ENCODE measurements at places on chromosomes 12 and 14. TPM values are rescaled to one million over a fixed set of nuclear protein-coding genes. Genes with fewer than 3 reads are reported as not detected.
A peak's percentile ranks its signal among the peaks of the same experiment; 100 is the strongest.

Gene PLEKHG7
- not detected for total RNA-seq

Gene CLEC4C
- not detected for total RNA-seq

Gene ART4
- not detected for total RNA-seq

Gene DTD2
- 29.0 TPM for total RNA-seq

Gene PIP4P1
- total RNA-seq, result 43.4 TPM

Gene PRPF40B
- total RNA-seq, result 10.9 TPM

Gene TTC6
- total RNA-seq, result not detected

Gene STAC3
- 1.4 TPM for total RNA-seq

DNA sequence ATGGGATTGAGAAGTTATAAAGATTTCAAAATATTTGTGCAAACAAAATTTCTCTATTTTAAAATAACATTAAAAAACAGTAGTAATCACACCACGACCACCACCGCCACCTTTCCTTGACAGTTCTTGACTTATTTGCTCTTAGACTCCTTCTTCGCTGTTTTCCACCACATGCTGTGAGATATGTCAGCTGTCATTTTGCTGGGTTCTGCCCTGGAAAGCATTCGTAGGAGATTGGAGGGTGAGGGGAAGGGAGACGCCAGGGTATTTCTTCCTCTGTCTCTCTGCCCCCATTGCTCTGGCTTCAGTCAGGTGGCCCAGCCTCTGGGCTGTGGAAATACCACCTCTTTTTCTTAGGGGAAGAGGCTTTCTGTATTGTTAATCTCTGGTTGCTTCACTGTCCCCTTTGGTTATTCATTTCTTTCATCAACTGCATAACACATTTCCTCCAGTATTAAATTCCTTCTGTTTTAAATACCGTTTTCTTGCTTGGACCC is 186.2 kb downstream of the NEDD1 start:
- no peak for DNase-seq

- no peak for DNase-seq
These were observed 3.3 kb downstream of the CINP start for GRCh38 chr14:102359341-102359740.

GRCh38 chr14:24411443-24412389 is 12.9 kb downstream of the NYNRIN start:
- no peak for DNase-seq

- no peak for DNase-seq
These were observed 36.4 kb upstream of the HNF1A start for GRCh38 chr12:120941846-120942405.

DNA sequence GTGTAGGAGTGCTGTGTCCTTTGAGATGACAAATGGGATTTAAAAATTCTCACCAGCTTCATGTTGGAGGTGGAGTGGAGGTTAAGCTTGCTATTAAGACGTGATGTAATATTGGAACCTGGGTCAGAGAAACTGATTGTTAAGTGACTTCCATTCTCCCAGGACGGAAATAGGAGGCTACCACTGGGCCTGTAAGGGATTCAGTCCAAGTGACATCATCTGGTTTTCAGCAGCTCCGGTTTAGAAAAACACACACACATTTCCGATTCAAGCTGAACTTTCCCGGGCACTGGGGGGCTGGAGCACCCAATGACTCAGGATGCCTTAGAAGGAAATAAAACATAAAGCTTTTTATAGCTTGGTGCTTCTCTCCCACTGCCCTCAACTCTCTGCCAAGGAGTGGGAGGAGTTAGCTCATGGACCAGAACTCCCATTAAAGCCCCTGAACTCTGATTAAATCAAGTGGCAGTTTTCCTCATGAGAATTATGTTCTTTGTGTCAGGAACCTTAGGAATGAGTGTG is 12.4 kb downstream of the CALM1 start:
- no peak for DNase-seq

DNA sequence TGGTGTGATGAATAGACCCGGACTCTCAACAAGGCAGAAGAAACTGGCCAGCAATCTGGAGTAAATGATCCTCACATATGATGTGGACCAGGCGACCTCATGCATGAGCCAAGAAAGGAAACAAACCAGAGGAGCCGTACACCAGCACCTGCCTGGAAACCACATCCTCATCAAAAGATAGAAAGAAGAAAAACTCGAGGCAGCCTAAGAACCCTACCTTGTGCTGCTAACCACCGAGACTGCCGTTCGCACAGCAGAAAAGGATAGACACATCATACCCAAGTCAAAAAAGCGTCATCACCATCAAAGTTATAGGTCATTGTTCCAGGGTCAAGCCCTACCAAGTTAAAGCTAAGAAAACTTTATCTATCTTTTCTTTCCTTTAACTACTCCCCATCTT is 66.7 kb downstream of the RESF1 start:
- DNase-seq, result peak; percentile 12

DNA sequence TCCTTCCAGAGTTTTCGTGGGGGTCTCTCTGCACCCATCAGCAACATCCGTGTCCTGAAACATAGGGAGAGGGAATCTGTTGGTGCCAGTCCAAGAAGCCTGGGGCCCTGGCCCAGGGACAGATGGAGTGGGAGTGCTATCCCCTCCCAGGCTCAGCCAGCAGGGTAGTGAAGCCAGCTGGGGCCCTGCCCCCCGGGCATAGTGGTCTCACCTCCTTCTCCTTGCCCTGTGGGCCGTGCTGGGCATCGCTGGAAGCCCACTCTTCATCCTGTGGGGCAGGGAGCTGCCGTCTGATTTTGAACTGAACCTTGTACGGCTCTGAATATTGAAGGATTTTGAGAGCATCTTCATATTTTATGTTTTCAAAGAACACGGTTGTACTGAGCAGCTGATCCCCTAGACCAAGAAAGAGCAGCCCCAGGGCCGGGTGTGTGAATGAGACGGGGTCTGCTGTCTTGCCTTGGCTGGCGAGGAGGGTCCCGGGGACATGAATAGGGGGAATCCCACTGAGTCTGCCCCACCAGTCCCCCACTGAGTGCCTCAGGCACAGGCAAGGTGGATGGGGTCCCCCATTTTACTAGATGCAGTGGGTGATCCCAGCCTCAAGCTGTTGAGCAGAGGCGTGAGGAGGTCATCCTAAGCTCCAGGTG is 23.3 kb downstream of the AHNAK2 start:
- DNase-seq, result no peak

GRCh38 chr12:69991690-69992288 is 166.8 kb downstream of the MYRFL start:
- DNase-seq, result no peak

DNA sequence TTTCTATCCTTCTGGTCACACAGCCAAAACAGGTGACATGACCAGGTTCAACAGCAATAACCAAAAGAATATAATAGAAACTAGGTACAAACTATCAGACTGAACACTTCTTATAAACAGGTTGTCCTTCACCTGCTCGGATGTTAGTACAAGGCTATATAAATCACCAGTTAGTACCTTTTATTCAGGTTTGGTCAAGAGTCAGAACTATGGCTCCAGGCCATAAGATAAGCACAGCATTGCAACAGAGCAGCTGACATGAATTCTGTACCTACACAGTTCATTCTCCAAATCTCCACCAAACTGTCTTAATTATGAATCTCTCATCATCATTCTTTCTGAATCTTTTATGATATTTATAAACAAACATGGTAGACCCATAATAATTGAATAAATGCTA is 123.9 kb downstream of the DIO2 start:
- no peak for DNase-seq

- no peak for DNase-seq
These were observed 175.8 kb downstream of the TTC8 start for GRCh38 chr14:89000007-89000942.

DNA sequence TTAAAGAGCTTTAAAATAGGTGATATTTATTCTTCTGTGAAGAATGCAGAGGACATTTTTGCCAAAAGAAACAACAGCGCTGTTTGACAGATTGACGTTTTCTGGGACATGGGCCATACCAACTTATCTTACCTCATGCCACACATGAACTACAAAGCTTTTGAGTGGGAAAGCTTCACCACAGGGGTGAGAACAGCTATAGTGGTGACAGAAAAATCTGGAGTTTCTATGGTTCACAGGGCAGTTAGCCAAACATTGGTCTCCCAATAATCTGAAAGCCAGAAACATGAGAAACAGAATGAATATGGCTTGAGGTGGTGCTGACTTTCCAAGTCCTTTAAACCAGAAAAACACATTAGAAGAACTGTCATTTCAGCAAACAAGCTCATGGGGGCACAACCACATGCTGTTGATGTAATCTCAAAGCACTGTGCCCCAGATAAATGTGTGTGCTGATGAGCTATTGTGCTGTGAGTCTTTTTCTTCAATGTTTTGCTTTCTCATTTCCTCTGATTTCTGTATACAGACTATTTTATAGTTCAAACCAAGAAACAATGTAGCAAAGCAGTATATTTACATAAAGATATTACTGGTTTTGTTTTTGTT is 905.4 kb downstream of the SLC16A7 start:
- DNase-seq, result no peak

- DNase-seq, result no peak
These were observed 8.9 kb downstream of the GPR132 start for GRCh38 chr14:105056303-105056831.

DNA sequence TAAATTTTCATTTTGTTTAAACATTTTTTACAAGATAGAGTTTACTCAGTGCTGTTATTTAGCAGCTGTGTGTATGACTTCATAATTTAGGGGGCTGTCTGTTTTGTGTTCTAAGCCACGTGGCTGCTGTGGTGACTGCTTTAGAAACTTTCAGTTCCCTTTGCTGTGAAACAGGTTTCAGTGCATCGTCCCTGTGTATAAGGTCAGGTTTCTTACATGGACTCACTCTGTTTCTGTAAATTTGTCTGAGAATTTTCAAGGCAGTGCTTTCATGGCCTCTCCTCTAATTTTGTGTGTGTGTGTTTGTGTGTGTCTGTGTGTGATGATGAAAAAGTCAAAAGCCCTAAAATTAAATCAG is 32.4 kb downstream of the BICD1 start:
- peak; percentile 7 for DNase-seq

- no peak for DNase-seq
These were observed 44.2 kb downstream of the TMX1 start for GRCh38 chr14:51284241-51284640.

DNA sequence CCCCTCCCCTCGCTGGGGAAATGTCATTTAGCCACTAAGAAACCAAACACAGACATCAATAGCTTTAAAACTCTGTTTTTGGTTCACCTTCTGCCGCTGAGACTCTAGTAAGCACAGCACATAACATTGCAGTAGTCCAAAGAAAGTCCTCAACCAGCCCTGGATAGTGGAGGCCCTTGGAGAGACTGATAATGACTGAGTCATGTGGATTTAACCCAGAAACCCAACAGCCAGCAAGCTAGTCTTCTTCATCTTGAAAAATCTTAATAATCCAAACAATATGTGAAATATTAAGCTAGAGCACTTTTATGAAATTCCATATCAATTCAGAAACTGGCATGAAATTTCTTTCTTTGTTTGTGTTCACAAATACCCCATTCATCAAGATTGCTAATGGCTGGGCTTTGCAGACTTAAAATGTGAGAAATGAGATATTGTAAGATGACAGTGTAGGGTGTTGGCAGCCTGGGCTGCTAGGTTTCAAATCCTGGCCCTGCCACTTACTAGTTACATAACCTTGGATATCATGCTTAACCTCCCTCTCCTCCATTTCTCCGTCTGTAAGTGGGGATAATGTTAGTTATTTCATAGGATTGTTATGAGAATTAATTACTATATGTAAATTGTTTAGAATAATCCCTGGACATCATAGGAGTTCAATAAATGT is 40.1 kb downstream of the RERG start:
- DNase-seq, result no peak

GRCh38 chr14:73140811-73141323 is 4.6 kb downstream of the PSEN1 start:
- no peak for DNase-seq

- no peak for DNase-seq
These were observed 4.2 kb downstream of the SPRYD3 start for GRCh38 chr12:53074999-53075370.

DNA sequence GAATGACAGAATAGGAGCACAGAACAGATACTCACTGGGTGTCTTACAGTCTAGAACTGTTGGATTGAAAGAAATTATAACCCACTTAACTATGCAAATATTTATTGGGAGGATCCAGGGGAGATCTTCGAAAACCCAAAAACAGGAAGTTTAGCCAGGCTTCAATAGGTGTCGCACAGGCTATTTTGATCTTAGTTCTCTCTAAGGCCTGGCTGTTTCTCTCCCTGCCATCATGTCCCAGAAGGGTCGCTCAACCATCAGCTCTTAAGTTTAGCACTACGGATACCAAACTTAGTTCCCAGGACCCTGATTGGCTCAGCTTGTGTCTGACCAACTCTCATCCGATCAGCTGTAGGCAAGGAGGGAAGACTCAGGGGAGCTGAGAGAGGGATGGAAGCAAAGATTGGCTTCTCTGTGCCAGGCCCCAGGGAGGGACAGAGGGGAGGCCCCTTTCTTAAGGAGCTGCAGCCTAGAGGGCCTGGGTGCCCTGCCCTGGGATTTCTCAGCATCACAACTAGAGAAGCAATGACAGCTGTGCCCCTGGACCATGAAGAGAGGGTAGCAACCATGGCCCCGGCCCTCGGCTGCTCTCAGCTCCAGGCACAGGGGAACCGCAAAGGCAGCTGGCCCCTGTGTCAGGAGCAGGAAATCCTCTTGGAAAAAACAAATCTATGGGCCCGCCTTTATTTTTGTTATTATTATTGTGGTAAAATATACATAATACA is 13.5 kb downstream of the PHETA1 start:
- DNase-seq, result no peak

- DNase-seq, result peak; percentile 50
These were observed 1.7 kb downstream of the ARHGAP9 start for GRCh38 chr12:57477710-57478681.

DNA sequence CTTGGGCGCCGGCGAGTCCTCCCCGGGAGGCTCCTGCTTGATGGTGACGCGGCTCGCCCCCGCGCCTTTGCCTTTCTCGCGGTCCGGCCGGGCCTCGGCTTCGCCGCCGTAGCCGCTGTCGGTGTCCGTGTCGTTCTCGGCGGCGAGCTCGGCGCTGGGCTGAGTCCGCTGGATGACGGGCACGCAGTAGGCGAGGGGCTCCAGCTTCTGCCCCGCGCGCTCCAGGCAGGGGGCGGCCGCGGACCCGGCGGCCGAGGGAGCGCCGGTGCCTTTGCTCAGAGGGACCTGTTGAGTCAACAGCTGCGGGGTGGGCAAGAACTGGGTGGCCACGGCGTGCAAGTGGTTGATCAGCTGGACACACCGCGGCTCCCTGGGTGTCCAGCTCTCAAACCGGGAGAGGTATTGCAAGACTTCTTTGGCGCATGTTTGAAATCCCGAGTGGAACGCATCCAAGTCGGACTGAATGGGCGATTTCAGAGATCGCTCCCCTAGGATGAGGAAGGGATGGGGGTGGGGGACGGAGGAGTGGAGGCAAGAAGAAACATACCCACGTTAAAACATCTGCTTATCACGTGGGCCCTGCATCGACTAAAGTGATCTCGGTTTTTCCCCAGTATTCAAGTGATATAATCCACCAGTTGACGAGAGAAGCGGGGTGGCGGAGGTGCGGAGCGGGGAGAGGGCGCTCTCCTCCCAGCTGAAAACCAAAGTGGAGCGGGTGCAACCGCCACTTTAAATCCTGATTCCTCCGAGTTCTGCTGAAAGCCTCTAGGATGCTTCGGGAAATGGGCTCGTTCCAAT is 2.0 kb downstream of the BHLHE41 start:
- DNase-seq, result peak; percentile 15

Measured in activated T-cell treated with anti-CD3 and anti-CD28 coated beads, Interleukin-2, amount 50 U/mL, for 4 hours (primary cell).